ENCODE measurements at places on chromosomes 5 and 9. TPM values are rescaled to one million over a fixed set of nuclear protein-coding genes. Genes with fewer than 3 reads are reported as not detected.

ANKRD18A gene
- total RNA-seq = 2.2 TPM

TMEFF1 gene
- total RNA-seq = not detected

THBS4 gene
- total RNA-seq = not detected

KIF3A gene
- 9.5 TPM for total RNA-seq

DNA sequence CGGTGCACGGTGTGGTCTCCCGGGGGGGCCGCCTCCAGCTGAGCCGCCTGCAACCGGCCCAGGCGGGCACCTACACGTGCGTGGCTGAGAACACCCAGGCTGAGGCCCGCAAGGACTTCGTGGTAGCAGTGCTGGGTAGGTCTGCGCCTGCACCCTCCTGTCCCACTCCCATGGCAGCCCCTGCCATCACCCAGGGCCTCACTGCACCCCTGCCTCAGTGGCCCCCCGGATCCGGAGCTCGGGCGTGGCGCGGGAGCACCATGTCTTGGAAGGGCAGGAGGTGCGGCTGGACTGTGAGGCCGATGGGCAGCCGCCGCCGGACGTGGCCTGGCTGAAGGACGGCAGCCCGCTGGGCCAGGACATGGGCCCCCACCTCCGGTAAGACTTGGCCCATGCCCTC is 53.8 kb upstream of the ASS1 start:
- 0 out of 2 replicates have a peak, but pooled peaks cover 3% of the 10 kb centered on the region for H3K4me1 ChIP-seq
- DNase-seq = no peak
- H3K27me3 ChIP-seq = no peaks in the 10 kb centered on the region
- H3K4me3 ChIP-seq = no peak overlapping the region
- H3K27ac ChIP-seq = no peak overlapping the region
